ENCODE measurements at places on chromosomes 11 and 22.
A peak's percentile ranks its signal among the peaks of the same experiment; 100 is the strongest.

DNA sequence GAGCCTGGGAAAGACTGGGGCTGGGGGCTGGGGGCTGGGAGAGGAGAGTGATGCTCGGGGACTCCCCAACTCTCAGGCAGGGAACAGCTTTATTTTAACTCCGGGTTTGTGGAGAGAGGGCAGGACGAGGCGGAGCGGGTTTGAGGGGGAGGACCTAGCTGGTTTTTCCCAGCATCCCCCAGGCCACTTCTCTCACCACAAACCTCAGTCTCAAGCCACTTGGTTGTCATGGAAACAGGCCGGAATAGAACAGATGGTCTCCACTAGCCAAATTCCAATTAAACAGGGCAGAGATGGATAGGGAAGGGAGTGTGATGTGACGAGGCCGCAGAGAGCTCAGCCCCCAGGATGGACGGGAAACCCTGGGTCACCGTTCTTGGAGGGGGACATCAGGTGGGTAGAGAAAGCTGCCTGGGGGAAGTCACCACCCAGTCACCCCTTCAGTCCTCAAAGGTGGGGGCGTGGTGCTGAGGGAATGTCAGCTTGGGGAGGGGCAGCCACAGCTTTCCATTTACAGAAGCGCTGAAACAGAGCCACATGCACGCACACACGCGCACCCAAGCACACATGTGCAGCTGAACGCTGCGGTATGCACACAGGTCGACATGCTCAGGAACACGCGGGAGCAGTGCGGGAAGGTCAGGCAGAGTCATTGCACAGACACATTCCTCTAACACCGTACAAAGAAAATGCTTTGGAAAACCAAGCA is 19.2 kb downstream of the NECTIN1 start:
- DNase-seq = peak; percentile 12

DNA sequence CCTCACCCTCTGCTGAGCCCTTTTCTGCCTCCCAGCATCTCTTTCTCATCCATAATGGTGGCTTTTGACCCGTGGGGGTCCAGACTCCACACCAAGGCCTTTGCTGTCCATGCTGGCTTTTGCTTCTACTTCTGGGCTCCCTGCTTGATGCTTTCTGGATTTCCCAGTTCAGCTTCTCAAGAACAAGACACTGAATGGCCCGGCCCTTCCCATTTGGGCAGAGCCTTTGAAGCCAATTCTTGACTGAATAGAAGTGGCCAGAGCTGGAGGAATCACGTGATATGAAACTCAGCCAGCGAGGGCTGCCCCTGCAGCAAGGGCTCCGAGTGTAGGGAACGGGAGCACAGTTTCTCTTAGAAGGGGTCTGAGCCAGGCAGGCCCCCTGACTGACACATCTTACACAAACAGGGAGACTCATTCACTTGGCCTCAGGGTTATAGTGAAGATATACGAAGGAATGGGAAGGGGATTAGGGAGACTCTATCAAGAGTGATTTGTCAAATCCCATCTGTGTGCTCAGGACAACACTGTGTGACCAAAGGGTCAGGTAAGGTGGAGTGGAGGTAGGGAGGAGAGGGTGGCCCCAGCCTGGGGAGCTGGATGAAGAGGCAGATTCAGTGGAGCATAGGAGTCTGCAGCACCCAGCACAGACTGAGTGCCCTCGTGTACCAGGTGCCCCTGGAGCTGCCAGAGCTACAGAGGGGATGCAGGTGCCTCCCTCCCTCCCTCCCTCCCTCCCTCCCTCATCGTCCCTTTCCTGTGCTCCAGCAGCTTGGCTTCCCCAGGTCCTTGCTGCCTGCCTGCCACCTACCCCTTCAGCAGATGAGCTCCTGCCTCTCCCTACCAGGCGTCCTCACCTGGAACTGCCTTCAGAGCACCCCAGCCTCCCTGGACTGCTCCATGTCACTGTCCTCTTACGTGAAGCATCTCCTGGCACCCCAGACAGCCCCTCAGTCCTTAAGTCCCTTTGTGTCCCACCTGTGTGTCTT is 106.0 kb downstream of the TRIM29 start:
- DNase-seq = no peak

GRCh38 chr11:19861171-19861570 is 148.5 kb downstream of the NAV2 start:
- DNase-seq = no peak

- no peak for DNase-seq
These were observed 24.3 kb downstream of the CASP4 start for GRCh38 chr11:104944076-104944475.

DNA sequence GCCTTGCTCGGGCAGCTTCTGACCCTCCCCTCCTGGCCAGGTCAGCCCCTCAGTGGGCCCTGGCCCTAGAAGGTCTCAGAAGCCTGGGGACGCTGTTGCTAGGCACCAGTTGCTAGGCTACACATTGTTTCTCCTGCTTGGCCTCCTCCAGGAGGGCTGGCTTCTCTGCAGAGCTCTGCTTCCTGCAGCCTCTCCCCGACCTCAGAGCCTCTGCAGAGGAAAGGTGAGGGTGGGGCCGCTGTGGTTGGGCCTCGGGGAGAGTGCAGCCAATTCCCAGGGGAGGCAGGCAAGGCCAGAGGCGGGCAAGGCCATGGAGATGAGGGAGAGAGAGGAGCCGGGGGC is 27.6 kb upstream of the LRRC10B start:
- DNase-seq = no peak

DNA sequence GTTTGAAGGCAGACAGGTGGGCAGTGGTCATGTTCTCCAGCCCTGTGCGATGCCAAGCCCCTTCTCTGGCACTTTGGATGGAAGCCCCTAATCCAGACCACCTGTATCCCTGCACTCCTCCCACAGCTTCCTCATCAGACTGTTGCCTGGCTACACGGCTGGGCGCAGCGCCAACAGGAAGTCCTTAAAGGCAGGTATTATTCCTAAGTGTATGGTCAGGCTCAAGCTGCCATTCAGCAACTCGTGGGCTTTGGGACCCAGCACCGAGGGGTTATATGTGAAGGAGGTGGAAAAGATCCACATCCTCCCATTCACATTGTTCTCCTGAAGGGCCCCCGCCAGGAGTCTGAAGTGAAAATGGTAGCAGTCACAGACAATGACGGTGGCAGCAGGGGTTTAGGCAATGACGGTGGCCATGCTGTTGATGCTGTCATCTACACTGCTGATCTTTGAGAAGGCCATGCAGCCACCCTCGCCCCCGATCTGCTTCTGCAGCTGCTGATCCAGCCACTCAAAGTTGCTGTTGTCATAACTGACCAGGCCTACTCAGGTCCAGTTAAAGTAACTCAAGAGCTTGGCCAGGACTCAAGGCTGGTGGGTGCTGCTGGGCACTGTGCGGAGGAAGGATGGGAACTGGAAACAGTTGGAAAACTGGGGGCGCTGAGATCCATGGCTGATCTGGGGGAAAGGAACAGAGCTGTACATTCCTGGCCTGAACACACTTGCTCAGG is 27.7 kb downstream of the OR6Q1 start:
- DNase-seq = no peak

DNA sequence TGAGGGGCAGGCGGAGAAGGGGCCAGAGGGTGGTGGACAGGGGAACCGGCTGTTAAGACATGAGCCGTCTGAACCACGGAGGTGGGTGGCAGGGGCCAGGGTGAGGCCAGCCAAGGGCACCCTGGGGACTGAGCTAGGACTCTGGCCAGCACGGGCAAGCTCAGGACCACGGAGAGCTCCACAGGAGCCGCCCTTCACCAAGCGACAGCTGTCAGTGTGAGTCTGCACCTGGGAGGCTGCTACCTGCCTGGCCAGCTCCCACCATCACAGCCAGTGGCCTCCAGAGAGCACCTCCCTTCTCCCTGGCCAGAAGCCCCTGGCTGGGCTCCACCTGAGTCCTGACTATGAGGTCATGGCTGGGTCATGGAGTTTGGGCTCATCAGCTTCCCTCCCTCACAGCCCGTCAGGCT is 21.6 kb downstream of the MGAT3 start:
- no peak for DNase-seq

DNA sequence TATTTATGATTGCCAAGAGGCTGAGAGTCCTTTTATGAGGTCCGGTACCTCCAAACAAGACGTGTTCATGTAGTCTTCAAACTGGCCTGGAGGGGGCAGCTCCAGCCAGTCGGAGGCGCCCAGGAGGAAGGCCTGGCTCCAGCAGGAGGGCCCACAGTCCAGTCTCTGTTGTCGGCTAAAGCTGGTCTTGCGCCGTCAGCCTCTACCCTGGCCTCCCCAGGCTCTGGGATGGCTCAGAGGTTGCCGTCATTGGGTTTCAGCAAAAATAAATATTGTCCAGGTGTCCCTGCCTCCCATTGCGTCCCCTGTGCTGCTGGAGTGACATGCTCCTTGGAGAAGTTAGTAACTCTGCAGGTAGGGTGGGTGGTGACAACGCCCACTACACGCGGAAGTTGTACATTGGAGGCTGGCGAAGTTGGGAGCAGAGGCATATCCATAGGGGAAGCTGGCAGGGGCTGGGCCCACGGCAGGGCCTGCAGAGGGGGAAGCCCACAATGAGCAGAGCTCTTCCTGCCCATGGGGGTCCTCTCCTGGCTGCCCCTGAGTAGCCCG is 1.0 kb upstream of the SLC25A1 start:
- peak; percentile 57 for DNase-seq

DNA sequence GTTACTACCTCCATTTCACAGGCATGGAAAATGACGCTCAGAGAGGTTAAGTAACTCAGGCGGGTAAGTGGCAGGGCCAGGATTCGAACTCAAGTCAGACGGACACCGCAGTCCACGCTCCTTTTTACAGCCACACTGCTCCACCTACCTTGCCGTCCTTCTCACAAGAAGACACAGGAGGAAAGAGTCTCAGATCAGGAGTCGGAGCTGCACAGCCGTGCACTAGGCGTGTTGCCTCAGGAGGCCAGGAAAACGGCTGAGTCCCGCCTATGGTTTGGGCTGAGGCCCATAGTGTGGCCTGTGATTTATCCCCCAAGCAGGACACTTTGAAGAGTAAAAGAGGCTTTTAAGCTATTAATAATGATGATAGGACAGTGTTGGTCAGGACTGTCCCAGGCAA is 44.7 kb upstream of the CD5 start:
- DNase-seq = no peak

- DNase-seq = no peak
These were observed 19.1 kb downstream of the SPECC1L start for GRCh38 chr22:24289741-24290163.

- no peak for DNase-seq
These were observed 74.8 kb upstream of the BLID start for GRCh38 chr11:122190768-122191167.

DNA sequence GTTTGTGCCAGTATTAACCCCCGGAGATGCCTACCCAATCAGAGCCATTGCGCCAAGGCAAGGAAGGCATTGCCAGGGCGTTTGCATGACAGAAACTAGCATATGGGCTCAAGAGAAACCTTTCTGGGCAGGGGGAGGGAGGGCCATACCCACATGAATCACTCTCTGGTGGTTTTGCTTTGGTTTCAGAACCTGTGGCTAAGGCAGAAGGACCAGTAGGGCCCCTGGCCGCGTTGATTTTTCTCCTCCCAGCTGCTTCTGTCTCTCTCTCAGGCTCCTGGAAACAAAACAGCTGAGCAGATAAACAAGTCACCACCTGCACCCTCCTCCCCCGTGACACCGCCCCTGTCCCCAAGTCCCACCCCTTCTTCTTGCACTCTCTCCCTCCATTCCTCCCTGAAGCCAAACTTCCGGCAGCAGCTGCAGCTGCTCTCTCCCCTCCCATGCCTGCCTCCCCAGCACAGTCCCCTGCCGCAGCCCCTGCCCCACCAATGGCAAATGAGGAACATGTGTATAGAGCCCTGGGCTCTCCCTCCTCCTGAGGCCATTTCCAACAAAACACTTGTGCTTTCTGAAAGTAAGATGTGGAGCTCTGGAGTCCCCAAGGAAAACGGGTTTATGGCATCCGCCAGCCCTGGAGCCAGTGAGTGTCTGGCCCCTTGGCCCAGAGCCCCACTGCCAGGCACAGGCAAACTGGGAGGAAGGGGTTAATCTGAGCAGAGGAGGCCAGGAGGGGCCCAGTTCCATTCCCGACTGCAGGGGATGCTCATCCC is 39.0 kb upstream of the ADA2 start:
- peak; percentile 97 for DNase-seq

GRCh38 chr11:30499940-30500339 is 86.2 kb downstream of the MPPED2 start:
- DNase-seq = no peak

DNA sequence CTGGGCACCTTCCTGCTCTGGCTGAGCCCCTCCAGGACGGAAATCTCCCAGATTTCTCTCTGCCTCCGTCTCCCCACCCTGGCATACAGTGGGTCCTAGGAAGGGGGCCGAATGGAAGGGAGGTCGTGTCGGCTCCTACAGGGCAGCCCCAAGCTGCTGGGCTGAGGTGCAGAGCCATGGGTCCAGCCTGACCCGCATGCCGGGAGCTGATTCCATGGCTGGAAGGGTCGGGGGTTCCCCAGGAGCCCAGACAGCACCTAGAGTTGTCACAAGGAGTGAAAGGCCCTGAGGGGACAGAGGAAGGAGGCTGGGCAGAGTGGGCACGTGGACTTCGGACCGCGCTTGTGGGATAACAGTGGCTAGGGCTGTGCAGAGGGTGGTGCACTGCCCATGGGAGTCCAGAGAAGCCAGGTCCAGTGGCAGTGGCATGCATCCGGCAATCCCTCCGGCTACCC is 16.5 kb downstream of the CCND1 start:
- no peak for DNase-seq

DNA sequence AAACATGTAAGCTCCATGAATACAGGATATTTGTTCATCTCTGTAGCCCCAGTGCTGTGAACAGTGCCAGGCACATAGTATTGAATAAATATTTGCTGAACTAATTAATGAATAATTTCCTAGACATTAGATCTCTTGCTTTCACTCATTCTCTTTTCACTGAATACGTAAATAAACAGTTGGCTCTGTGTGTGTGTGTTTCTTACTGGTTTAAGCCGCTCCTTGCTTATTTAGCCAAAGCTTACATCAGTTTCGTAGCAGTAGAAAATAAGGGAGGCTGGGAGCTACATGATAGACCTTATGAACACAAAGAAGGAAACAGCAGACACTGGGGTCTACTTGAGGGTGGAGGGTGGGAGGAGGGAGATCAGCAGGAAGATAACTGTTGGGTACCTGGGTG is 17.2 kb downstream of the KREMEN1 start:
- DNase-seq = no peak

DNA sequence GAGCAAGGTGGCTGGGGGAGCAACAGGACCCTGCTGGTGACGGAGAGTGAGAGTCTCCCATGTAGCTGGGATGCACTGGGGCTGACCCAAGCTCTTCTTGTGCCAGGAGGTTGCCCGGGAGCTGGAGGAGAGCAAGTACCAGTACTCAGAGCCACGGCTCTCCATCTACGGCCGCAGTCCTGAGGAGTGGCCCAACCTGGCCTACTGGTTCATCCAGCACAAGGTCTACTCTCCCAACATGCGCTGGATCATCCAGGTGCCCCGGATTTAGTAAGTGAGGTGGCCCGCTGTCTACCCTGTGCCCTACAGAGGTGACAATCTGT is 40.4 kb downstream of the AMPD3 start:
- no peak for DNase-seq

DNA sequence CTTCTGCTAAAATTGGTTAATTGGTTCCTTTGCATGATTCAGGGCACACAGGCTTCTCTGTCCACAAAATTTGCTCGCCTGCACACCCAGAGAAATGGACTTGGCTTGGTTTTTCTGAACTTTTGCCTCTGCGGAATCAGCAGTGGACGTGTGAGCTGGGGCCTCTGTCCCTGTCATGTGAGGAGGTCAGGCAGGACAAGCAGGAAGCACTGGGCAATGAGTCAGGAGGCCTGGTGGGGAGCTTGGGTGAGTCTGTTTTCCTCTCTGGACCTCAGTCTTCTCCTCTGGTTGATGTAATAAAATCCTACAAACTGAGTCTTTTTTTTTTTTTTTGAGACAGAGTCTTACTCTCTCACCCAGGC is 10.4 kb upstream of the CELSR1 start:
- no peak for DNase-seq
